Peyer's patch (tissue), 4 donors: ENCODE measurements at places on chromosomes 3 and 15. TPM values are rescaled to one million over a fixed set of nuclear protein-coding genes. Genes with fewer than 3 reads are reported as not detected.

The CTXN2 gene
- not detected for total RNA-seq

The KIF23 gene
- total RNA-seq: 33.8 TPM

The C3orf20 gene
- not detected for total RNA-seq

The RAB6B gene
- 1.2 TPM for total RNA-seq

The SH3GL3 gene
- not detected for total RNA-seq

The CPNE4 gene
- 0.53 TPM for total RNA-seq

The ACAN gene
- total RNA-seq: not detected

The CHRNA7 gene
- 37.5 TPM for total RNA-seq

The RNF13 gene
- 64.4 TPM for total RNA-seq

The SLC2A2 gene
- total RNA-seq: 115 TPM

The RBP2 gene
- 3,455 TPM for total RNA-seq

The GOLGA6B gene
- total RNA-seq: not detected

The CLDN16 gene
- not detected for total RNA-seq

The EAF2 gene
- 3.5 TPM for total RNA-seq

The CTXND1 gene
- total RNA-seq: 0.54 TPM

The SLC35G2 gene
- 2.7 TPM for total RNA-seq

The KLF15 gene
- 3.3 TPM for total RNA-seq

The ROPN1B gene
- not detected for total RNA-seq

The NR2E3 gene
- 1.4 TPM for total RNA-seq

The TEX55 gene
- total RNA-seq: not detected

The CLDN11 gene
- total RNA-seq: 16.6 TPM

The HIGD2B gene
- not detected for total RNA-seq

The FBXO40 gene
- total RNA-seq: not detected

The GOLGA8M gene
- total RNA-seq: not detected

The LARP6 gene
- 0.35 TPM for total RNA-seq

The IL1RAP gene
- 4.1 TPM for total RNA-seq

The STRIT1 gene
- total RNA-seq: not detected

The XIRP1 gene
- total RNA-seq: not detected

The FBXL2 gene
- total RNA-seq: 4.7 TPM
